ENCODE measurements at places on chromosomes 2 and 18. TPM values are rescaled to one million over a fixed set of nuclear protein-coding genes. Genes with fewer than 3 reads are reported as not detected.

The EIPR1 gene
- 40.4 TPM for total RNA-seq

The ZNF396 gene
- total RNA-seq, result 5.8 TPM

The CDH7 gene
- 40.7 TPM for total RNA-seq

The UGT1A5 gene
- 0.16 TPM for total RNA-seq

The MEP1B gene
- total RNA-seq, result not detected

The KLHL30 gene
- total RNA-seq, result 2.7 TPM

The TEX44 gene
- total RNA-seq, result not detected

The ANKRD30BL gene
- total RNA-seq, result 7.3 TPM

The MARCHF4 gene
- total RNA-seq, result 2.9 TPM

The MPP4 gene
- 156 TPM for total RNA-seq

The TRIP12 gene
- total RNA-seq, result 289 TPM

The HOXD13 gene
- total RNA-seq, result not detected

Measured in camera-type eye (tissue), 1 donor.